ENCODE measurements at places on chromosomes 4 and X. TPM values are rescaled to one million over a fixed set of nuclear protein-coding genes. Genes with fewer than 3 reads are reported as not detected.
A peak's percentile ranks its signal among the peaks of the same experiment; 100 is the strongest.

- DNase-seq = no peak
- no peaks in the 10 kb centered on the region for H3K36me3 ChIP-seq
Observed at GRCh38 chr4:7338059-7338452, 96.7 kb downstream of the PSAPL1 start.

- no peak overlapping the region for H3K4me3 ChIP-seq
- no peaks in the 10 kb centered on the region for H3K4me1 ChIP-seq
- no peak for DNase-seq
- no peak overlapping the region for H3K27ac ChIP-seq
Observed at GRCh38 chr4:154076921-154077320, 288.0 kb upstream of the SFRP2 start.

GRCh38 chr4:151291485-151291884 is 14.5 kb downstream of the PRSS48 start:
- no peaks in the 10 kb centered on the region for H3K27me3 ChIP-seq
- no peak for DNase-seq
- H3K4me3 ChIP-seq = no peak overlapping the region
- H3K27ac ChIP-seq = no peak overlapping the region

- no peak overlapping the region for H3K27ac ChIP-seq
- DNase-seq = no peak
- H3K27me3 ChIP-seq = no peaks in the 10 kb centered on the region
- H3K4me3 ChIP-seq = no peak overlapping the region
- no peaks in the 10 kb centered on the region for H3K4me1 ChIP-seq
- H3K36me3 ChIP-seq = no peaks in the 10 kb centered on the region
Observed at GRCh38 chrX:118717678-118718391, 9.6 kb upstream of the IL13RA1 start.

DNA sequence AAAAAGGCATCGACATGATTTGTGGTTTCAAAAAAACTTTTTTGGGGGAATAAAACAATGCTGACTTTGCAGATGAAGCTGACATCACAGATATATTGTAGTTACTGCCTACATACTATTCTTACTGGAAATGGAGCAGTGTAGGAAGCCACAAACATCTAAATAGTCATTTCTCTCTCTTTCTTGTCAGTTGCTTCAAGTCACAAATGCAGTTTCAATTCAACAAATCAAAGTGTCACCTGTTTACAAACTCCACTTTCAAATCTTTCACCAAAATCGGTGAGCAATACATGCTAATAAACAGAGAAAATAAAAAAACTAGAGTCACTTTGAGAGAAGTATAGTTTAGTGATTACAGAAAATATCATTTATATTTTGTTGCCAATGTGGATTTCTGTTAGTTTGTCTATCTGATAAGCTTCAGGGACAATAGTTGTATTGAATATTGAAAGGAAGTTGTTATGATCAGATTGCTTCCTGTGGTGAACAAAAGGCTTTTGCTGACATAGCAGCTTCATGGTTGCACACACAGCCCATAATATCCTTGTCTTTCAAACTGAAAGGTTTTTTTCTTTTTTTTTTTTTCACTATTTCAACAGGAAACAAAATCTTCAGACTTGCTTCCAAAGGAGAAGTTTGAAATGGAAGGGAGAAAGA is 49.7 kb upstream of the PTPN13 start:
- H3K27ac ChIP-seq = no peak overlapping the region
- no peaks in the 10 kb centered on the region for H3K4me1 ChIP-seq
- no peaks in the 10 kb centered on the region for H3K36me3 ChIP-seq

DNA sequence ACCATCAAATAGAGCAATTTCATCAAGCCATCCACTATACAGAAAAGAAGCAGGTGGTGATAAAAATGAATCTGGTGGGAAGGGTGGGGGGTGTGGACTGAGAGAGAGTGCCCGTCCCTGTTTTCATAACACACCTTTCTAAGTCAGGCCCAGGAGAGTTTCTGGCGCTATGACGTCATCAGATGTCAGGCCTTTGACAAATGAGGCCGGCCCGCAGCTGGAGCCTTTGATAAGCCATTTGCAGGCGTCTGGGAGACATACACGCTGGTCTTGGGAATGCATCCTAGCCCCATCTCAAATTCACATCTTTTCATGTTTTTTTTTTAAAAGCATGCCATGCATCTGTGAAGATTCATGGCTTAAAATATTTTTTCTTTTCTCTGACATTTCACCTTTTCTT is 404.5 kb downstream of the BCOR start:
- no peaks in the 10 kb centered on the region for H3K4me1 ChIP-seq
- DNase-seq = no peak
- no peaks in the 10 kb centered on the region for H3K36me3 ChIP-seq
- no peak overlapping the region for H3K27ac ChIP-seq

DNA sequence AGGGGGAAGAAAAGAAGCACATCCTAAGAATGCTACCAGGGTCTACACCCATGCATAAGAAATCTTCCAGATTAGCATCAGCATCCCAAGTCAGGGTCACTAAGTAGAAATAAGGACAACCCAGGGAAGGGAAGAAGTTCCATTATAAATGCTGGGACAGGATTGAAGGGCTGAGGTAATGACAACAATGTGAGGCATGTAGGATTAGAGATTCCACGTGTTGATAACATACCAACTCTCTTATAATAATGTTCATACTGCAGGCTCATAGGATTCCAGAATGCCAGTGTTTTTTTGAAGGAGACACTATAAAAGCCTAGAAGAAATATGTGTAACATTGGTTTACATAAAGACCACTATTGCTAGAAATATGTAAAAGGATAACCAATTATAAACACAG is 201.2 kb downstream of the MID1IP1 start:
- H3K27ac ChIP-seq = no peak overlapping the region
- no peaks in the 10 kb centered on the region for H3K4me1 ChIP-seq
- H3K36me3 ChIP-seq = no peaks in the 10 kb centered on the region
- no peaks in the 10 kb centered on the region for H3K27me3 ChIP-seq

DNA sequence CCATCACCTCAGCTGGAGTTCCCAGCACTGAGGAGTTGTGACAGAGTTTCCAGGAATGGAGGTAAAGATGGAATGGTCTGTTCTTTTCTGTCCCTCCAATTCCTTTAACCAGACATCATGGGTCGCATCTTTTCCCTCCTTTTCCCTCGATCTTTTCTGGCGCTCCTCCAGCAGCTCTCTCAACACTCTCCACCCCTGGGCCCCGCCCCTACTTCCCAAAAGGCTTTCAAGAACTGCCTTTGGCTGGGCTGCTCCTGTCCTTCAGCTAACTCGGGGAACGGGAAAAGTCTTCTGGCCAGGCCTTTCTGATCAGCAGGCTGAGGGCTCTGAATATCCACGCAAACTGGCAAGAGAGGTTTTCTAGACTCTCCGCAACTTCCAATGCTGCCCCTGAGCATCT is 34.0 kb downstream of the UTP14A start:
- no peak for DNase-seq
- no peak overlapping the region for H3K27ac ChIP-seq
- H3K4me1 ChIP-seq = no peaks in the 10 kb centered on the region

DNA sequence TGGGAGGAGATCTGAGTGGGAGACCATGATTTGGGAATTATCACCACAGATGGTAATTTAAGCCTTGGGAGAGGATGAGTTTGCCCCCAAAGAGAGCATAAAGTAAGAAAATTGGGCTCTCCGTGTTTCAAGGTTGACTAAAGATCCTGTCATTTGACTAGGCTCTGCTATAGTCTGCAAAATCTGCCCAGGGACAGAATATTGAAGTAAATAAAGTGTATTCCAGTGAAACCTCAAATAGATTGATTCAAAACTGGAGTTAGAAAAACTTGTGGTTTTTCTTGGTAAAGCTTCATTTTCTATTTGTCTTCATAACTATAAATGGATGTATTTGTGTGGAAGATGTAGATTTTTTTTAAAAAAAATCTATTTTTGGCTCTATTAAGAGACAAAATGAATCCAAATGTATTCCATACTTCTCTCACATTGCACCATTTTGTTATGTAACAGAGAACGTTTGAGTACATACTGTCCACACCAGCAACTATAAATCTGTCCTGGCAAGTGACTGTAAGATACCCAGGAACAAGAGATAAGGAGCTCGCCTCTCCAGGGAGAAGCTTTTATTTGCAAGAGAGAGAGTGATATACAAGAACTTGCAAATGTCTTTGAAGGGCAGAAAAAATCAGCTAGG is 170.2 kb downstream of the CBR4 start:
- no peaks in the 10 kb centered on the region for H3K36me3 ChIP-seq
- no peak overlapping the region for H3K4me3 ChIP-seq

DNA sequence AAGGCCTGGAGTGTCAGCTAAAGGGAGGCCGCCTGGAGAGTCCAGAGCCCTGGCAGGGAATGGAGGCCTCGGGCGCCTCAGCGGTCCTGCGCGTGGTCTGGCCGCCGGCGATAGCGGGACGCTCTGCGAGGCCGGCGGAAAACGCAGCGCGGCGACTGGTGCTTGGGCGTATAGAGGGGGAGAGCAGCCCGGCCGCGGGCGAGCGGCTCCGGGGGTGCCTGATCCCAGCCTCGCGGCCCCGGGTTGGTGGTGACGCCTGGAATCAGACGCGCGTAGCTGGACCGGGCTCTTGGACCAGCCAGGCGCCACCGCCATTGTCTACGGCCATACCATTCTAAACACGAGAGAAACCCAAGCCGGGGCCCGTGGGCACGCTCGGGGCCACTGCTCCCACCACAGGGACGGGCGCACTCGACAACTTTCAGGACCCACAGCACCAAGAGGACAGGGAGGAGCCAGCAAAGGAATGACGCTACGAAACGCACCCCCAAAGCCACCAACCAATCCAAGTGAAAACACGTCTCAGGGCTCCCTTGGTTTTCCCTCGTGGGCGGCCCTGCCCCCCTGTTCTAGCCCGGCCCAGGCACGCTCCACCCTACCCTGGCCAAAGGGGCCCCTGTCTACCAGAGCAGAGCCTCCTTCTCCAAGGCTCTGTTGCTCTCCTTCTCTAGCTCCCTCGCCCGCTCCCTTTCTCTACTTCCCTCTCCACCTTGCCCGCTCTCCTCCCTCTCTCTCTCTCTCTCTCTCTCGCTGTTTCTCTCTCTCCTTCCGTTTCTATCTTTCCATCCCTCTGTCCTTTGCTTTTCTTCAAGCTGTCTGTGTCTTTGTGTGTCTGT is 7.8 kb downstream of the FRG2 start:
- DNase-seq = no peak
- H3K4me1 ChIP-seq = peaks cover 21% of the 10 kb centered on the region
- H3K4me3 ChIP-seq = no peak overlapping the region
- H3K36me3 ChIP-seq = no peaks in the 10 kb centered on the region

- H3K4me3 ChIP-seq = no peak overlapping the region
- peaks cover 16% of the 10 kb centered on the region for H3K36me3 ChIP-seq
- no peaks in the 10 kb centered on the region for H3K4me1 ChIP-seq
- H3K27ac ChIP-seq = no peak overlapping the region
Observed at GRCh38 chr4:139134403-139134802, 42.6 kb downstream of the ELF2 start.

DNA sequence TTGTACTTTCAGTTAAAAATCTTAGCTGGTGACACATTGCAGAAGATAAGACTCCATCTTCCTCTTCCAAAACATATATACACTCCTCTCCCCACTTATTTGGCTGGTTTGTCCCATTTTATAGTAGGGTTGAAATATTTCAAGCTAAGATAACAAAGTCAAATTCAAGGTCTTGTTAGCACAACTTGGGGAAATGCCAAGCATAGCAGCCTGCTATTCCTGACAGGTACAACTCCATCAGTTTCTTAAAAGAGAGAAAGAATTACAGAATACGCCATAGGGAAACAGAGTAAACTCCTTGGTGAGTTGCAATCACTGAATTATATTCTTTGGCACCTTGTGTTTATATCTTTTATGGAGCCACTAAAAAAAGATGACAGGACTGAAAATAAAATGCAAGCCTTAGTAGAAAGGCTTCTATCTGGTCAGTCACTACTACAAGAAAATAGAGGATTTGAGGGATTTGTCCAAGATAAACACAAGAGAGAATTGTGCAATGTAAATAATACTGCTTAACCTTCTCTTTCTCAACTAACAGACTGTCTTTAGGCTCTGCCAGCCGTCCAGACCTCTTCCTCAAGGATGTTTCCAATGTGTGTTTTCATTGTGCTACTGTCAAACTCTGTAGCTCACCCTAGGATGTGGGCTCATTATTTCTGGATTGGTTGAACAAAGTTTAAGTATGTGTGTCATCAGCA is 170.3 kb downstream of the VEGFC start:
- H3K36me3 ChIP-seq = no peaks in the 10 kb centered on the region
- no peak overlapping the region for H3K4me3 ChIP-seq
- no peaks in the 10 kb centered on the region for H3K27me3 ChIP-seq

DNA sequence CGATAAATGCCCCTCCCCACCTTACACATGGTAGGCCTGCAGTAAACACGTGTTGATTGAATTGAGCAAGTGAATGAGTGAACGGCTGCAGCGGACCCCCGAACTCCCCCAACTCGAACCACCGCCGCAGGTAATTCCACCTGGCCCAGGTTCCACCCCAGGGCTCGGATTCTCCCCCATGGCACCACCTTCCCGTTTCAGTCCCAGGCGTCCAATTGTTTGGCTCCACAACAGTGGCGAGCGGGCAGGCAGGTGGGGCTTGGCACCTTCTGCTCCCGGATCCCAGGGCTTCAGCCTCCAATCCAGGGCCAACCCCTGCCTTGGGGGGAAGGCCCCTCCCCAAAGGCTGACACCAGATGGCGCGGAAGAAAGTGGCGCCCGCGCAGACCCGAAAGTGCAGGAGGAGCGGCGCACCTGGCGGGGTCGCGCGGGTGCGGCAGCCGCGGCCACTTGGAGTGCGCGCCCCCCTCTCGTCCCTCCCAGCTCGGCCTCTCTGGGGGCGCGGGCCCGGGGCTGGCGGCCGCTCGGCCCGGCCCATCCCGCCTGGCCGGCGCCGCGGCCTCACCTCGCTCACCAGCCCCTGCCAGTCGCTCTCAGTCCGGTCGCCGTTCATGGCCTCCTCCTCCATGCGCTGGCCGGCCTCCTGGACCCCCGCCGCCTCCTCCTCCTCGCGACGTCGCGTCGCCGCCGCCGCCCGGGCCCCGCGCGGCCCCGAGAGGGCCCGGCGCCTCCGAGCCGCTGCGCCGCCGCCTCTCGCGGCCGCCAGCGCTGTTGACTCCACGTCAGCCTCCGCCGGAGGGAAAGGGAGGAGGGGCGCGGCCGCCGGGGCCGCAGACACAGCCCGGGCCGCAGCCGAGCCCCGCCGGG is at the start of gene CCDC149:
TSS of gene CCDC149 (minus strand) at position 791 of the 867 bp plus-strand sequence. CDS start at position 613, 178 bp downstream.
- H3K27ac ChIP-seq = peak within 1 kb of the TSS; percentile 89
- no peaks in the 10 kb centered on the region for H3K36me3 ChIP-seq
- peak; percentile 78 for DNase-seq
- H3K4me1 ChIP-seq = peaks cover 6% of the 10 kb centered on the region
- H3K4me3 ChIP-seq = peak within 1 kb of the TSS; percentile 59

- H3K27ac ChIP-seq = no peak overlapping the region
- H3K4me3 ChIP-seq = peak overlapping the region; percentile 48
- H3K36me3 ChIP-seq = no peaks in the 10 kb centered on the region
- peak; percentile 12 for DNase-seq
- H3K27me3 ChIP-seq = no peaks in the 10 kb centered on the region
Observed at GRCh38 chrX:46758163-46758955, 559 bp downstream of the SLC9A7 start.

WNK3 gene
- 0.80 TPM for total RNA-seq

TACC3 gene
- 5.9 TPM for total RNA-seq

NR0B1 gene
- not detected for total RNA-seq

NLRP2B gene
- total RNA-seq = not detected

TLR6 gene
- 1.6 TPM for total RNA-seq

CXCL11 gene
- not detected for total RNA-seq

PCYT1B gene
- total RNA-seq = not detected

CITED1 gene
- total RNA-seq = 0.82 TPM

Measured in transverse colon (tissue), 4 donors.